Suprapubic skin (tissue), 4 donors: ENCODE measurements at places on chromosomes 5 and 9.

DNA sequence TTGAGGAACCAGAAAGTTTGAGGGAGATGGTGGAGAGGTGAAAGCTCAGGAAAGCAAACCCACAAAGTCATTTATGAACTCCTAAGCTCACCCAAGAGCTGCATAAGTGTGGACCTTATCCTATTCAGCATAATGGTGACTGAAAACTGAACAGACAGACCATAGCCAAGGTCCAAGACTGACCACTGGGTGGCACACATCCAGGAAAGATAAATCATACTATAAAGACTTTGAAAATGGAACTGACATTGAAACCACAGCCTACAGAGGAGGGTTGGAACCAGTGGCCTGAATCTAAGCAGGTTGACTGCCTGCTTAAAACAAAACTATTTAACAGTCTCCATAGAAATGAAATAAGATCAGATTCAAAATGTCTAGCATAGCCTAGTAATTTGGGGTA is 121.0 kb upstream of the RGS7BP start:
- DNase-seq = no peak

GRCh38 chr5:72324189-72324825 is 4.1 kb downstream of the PTCD2 start:
- DNase-seq = no peak

GRCh38 chr9:121945281-121945680 is 147.8 kb downstream of the TTLL11 start:
- DNase-seq = no peak

DNA sequence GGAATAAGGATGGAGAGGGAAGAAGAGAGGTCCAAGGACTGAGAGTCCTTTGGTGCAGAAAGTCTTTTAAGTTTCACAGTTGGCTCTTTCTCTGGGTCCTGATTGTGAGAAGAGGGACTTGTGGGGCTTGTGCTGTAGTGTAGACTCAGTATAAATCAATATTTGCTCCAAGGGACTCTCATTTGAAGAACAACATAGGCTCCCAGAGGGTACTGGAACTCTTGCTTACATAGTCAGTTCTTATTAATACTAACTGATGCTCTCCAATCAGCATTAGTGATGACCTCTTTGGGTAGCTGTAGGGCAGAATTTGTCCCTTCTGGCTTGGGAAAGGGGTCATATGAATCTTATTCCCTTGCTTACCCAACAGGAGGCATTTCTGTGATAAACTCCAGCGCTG is 62.5 kb upstream of the CXCL14 start:
- DNase-seq = no peak

GRCh38 chr9:133632806-133633680 is 3.1 kb upstream of the DBH start:
- DNase-seq = no peak

GRCh38 chr5:177980743-177981151 is 15.3 kb downstream of the PROP1 start:
- no peak for DNase-seq

GRCh38 chr5:135271533-135272310 is 127.3 kb downstream of the MACROH2A1 start:
- no peak for DNase-seq

GRCh38 chr5:2417301-2417700 is 334.2 kb downstream of the IRX2 start:
- DNase-seq = no peak

- no peak for DNase-seq
Observed at GRCh38 chr5:78821536-78822021, 163.5 kb downstream of the ARSB start.

- no peak for DNase-seq
Observed at GRCh38 chr5:16994565-16994964, 58.5 kb upstream of the MYO10 start.

- DNase-seq = no peak
Observed at GRCh38 chr5:82335806-82336205, 57.7 kb upstream of the RPS23 start.

GRCh38 chr9:98339987-98340800 is 84.7 kb upstream of the TBC1D2 start:
- DNase-seq = no peak

GRCh38 chr9:34143116-34143515 is 16.6 kb upstream of the DCAF12 start:
- no peak for DNase-seq

GRCh38 chr9:73437758-73438157 is 286.1 kb downstream of the ANXA1 start:
- DNase-seq = no peak

GRCh38 chr5:138458384-138458783 is 6.9 kb upstream of the EGR1 start:
- DNase-seq = no peak

GRCh38 chr9:71681708-71682272 is 86.5 kb downstream of the CEMIP2 start:
- no peak for DNase-seq

GRCh38 chr9:18947892-18948339 is 85.1 kb downstream of the SAXO1 start:
- no peak for DNase-seq

- DNase-seq = no peak
Observed at GRCh38 chr5:41346609-41347008, 133.3 kb upstream of the C6 start.

- no peak for DNase-seq
Observed at GRCh38 chr5:41827792-41828191, 42.4 kb downstream of the OXCT1 start.

GRCh38 chr5:134453016-134453415 is 41.3 kb upstream of the CDKN2AIPNL start:
- no peak for DNase-seq
